ENCODE measurements at places on chromosomes 4 and X.

DNA sequence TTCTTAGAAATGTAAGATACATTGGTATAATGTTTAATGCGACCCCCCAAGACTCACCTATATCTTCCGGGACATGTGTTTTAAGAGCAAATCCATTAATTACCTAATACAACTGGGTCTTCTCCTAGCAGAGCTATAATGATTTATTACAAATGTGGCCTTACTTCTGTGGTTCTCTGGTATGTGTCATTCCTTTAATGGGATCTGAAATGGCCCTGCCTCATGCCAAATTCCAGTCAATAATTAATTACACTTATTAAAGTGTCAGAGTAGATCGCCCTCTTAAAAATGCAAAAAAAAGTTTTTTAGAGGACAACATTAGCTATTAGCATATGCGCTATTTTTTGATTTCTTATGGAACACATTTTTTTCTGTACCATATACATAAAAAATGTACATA, 17.0 kb downstream of the HPSE start:
- DNase-seq, result no peak

DNA sequence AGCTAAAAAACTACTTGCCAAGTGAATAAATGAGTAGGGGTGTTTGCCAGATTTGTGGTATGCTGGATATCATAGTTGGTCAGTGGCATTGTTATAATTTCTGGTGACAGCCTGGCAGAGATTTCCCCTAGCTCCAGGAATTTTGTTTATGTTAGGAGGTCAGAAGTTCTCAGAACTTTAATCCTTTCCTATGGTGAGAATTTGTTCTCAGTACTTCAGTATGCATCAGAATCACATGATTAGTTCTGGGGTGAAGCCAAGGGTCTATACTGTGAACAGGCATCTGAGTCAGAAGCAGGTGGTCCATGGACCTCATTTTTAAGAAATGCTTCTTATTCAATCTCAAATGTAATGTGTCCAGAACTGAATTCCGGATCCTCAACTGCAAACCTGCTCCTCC, 10.5 kb downstream of the RASSF6 start:
- no peak for DNase-seq

GRCh38 chrX:47316276-47317025, 53.9 kb upstream of the ZNF157 start:
- DNase-seq, result no peak

- DNase-seq, result no peak
Measured at GRCh38 chr4:19494961-19495360, 756.7 kb upstream of the SLIT2 start.

- DNase-seq, result no peak
Measured at GRCh38 chr4:81204571-81204970, 10.5 kb downstream of the PRKG2 start.

Measured in stimulated activated naive CD8-positive, alpha-beta T cell treated with anti-CD3 and anti-CD28 coated beads, Interleukin-15, Interleukin-2, amounts not matched to agents 100 U/mL and 50 U/mL, for 24 hours (primary cell).